ENCODE measurements at places on chromosomes 13 and 19. TPM values are rescaled to one million over a fixed set of nuclear protein-coding genes. Genes with fewer than 3 reads are reported as not detected.

The LRP3 gene
- polyA plus RNA-seq: not detected

The ZNF766 gene
- 10.2 TPM for polyA plus RNA-seq

The RYR1 gene
- 6.6 TPM for polyA plus RNA-seq

The PLVAP gene
- polyA plus RNA-seq: 0.84 TPM

The PRRG2 gene
- polyA plus RNA-seq: 1.4 TPM

The SIAH3 gene
- polyA plus RNA-seq: not detected

The PINLYP gene
- polyA plus RNA-seq: 6.7 TPM

The ZNF234 gene
- 2.0 TPM for polyA plus RNA-seq

DNA sequence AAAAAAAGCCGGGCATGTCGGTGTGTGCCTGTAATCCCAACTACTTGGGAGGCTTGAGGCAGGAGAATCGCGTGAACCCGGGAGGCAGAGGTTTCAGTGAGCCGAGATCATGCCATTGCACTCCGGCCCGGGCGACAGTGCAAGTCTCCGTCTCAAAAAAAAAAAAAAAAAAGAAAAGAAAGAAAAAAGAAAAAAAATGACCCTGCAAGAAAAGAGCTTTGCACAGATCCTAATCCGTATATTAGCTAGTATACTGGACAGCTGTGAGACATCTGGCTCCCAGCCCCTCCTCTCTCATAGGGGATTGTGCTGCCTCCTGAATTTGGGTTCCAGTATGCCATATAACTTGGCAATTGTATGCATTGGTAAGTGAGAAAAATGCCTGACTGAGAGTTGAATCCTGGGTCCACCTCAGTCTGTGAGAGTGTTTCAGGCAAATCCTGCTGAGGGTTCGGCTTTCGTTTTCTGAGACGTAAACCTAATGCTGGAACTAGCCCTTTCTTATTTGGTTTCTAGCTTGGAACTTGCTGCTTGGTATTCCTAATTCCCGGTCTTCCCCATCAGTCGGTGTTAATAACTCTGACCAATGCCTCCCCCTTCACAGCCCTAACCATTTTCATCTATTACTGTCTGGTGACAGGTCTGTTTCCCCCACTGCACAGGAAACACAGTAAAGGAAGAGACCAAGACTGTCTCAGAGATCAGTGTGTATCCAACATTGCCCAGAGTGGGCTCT, 1.3 kb upstream of the AKT2 start:
- no peak for DNase-seq

DNA sequence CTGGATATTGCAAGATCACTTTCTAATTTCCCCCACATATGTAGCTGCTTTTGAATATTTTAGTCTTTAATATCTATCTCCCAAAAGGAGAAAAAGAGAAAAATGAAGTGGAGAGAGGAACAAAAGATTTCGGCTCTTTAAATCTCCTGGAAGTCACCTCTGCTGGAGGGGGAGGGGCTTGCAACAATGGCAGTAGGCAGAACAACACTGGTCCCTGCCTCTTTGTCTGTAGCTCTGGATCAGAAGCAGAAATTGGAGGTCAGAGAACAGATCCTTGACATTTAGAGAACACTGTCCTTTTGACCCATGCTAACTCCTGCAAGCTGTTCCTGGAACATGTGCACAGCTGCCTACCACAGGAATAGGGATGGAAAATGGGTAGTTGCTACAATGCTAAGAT, 86.7 kb upstream of the GPR12 start:
- DNase-seq: no peak

GRCh38 chr19:41095703-41096102, 7.5 kb downstream of the CYP2A13 start:
- DNase-seq: peak; percentile 76

DNA sequence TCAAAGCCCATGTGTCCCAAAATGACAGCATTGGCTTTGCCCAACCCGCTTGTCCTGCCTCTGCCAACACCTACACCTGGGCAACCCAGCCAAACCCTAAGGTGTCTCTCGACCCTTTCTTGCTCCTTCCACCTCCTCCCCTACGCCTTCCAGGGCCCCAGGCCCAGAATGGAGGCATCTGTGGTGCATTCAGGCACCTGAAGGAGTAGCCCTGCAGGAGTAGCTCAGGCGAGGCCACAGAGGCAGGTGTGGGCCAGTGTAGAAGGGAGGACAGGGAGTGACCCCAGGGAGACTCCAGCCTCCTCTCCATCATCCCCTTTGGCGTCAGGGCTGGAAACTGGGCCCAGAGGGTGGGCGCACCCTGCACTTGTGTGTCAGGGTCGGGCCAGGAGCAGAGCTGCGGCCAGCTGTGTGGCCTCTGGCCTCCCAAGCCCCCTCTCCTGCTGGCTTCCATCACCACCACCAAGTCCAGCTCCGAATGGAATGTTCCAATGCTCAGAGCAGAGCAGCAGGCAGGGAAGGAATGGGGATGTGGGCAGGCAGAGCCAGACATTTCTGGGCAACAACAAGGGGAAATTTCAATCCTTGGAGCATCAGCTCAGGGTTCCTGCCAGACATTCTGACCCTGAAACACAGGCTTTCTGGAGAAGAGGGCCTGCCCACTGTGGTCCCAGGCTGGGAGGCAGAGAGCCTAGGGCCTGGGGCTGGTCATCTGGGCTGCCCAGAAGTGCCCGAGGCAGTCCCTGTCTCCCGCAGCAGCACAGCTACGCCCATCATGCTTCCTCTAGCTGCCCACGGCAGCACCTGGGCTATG, 16.4 kb downstream of the PLEKHF1 start:
- no peak for DNase-seq

- no peak for DNase-seq
These were observed 308.4 kb downstream of the SHISA2 start for GRCh38 chr13:25743421-25743820.

DNA sequence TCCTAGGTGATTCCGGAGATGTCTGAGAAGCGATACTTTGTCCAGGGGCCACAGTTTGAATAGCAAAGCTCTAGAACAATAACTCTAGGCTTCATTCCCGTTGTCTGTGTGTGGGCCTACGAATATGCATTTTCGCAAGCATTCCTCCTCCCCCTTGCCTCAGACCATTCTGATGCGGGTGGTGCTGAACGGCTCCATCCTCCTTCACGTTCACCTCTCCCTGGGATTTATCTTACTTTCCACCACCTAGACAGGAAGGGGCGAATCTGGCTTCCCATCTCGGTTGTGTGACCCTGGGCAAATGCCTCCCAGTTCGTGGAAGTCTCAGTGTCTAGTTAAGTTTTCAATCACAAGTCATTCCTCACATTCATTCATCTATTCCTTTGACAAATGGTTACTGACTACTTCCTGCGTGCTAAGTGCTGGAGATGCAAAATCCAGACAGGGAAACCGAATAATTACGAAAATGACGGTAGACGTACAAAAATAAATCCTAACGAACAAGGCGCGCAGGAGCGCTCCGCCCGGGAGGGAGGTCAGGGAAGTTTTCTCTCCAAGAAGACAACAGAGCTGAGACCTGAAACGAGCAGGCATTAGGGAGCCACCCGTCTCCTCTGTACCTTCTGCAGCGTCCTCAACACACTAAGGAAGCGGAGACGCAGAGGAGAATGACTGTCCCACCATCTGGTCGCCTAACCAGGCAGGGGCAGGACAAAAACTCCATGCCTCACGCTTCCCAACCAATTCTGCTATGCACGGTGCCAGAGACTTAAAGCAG, 1.3 kb upstream of the CNOT3 start:
- no peak for DNase-seq

DNA sequence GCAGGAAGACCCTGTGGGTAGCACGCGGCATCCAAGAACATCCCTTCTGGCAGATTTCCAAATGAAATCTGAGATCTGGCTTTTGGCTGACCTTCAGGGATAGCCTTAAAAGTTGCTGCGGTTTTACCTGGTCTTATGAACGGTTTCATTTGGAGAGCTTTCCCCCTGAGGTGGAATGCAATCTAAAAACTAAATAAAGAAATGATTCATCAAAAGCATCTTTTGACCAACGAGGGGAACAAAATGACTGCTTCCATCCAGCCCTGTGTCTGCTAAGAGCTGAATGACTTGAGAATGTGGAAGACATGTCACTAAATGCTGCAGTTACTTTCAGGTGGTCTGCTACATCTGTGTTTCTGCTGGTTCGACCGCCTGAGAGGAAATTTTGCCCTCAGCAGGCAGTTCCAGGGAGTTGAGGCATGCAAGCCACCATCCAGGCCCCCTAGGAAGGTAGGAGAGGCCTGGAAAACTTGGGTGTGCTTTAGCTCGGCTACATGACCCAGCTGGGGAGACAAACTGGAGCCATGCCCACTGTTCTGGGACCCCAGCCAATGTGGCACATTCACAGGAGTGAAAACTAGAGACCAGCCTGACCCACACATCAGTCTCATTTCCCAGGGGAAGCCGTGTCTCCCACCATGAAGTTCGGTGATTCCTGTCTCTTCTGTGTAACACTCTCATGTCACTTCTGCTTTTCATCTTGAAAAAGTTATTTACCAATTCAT, 175.1 kb upstream of the KL start:
- DNase-seq: no peak

DNA sequence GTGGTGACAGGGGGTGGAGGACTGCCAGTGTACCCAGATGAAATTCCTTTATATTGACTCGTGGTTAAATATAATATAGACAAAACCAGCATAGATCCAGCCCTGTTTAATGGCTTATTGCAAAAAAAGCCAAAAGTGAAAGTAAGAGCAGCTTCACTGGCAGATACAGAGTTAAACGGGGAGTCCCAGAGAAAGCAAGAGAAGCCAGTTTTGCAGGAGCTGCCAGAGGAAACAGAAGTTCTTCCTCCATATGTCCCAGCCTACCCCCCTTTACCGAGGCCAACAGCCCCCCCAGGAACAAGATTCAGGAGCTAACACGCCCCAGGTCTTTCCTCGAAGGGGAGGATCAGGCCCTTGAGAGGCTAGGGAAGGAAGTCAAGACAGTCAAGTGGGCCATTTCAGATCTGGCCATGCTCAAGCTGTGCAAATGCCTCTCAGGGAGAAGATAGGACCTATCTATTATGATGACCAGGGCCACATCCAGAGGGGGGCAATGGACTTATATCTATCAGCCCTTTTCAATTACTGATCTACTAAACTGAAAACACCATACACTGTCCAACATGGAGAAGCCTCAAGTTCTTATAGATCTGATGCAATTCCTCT, 47.2 kb upstream of the ZNF737 start:
- DNase-seq: no peak

- DNase-seq: no peak
These were observed 263.6 kb upstream of the GPC6 start for GRCh38 chr13:92963029-92963428.

DNA sequence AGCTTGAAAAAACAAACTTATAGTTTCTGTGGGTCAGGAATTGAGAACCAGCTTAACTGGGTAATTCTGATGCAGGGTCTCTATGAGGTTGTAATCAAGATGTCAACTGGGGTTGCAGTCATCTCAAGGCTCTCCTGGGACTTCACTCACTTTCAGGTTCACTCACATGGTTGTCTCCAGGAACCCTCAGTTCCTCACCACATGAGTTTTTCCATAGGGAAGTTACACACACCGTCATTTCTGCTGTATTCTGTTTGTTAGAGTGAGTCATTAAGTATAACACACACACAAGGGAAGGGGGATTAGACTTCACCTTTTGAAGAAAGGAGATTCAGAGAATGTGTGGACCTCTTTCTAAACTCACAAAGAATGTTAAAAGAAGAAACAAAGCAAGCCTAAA, 34.9 kb upstream of the MLNR start:
- DNase-seq: no peak

Measured in K562 (cell line).